ENCODE measurements at places on chromosomes 6 and 20.

DNA sequence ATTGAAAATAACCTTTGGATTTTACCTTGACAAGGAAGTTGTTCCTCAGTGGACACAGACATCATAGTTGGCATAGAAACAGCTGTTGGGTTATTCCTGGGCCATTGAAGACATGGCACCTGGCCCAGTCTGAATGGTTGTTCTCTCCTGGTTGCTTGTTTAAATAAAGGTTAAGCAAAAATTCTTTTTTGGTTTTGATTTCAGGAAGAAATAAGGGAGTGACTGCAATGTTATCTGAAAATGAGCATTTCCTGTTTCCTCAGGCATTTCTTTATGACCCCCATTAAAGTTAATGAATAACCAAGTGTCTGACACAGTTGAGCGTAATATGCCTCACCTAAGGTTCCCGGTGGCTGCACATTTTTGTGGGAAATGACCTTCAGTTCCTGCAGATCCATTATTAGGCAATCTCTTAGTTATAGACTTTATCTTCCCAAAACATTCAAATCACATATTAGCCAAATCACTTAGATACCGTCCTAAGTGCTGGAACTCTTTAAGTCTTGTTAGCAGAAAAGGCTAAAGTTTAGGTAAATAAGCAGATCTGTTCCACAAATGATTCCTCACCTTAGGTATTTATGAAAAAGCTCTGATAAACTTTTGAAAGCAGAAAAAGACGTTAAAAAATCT lies 648.7 kb upstream of the FLRT3 start:
- peak; percentile 59 for DNase-seq

DNA sequence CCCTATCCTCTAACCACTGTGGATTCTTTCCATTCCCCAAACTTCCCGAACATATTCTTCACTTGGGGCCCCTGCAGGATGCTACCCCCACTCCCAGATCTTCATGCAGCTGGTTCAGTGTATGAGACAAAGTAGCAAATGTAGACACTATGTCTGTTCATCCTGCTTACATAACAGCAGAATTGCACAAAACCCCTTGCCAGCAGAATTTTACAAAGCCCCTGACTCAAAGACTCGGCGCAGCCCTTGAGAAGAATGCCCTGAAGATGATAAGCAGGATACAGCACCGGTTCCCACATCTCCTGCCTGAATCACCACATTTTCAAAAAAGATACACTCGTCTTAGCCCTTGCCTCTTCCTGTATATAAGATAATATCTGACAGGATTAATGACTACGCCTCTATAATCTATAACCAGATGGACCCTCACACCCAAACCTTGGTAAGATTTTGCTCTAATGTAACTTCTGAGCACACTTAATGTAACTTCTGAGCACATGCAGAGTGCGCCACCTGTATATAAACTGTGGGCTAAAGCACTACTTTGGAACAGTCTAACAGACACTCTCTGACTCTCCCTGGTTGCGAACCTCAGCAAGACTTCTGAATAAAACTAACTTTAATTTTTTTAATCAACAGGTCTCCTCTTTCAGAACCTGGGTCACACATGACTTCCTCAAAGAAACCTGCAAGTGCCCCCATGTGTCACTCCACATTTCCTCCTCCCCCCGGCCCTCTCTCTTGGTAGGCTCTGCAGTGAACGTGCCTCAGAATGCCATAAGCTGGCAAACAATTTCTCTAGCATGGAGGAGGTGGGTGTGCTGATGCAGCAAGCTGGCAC lies 28.7 kb downstream of the RALGAPA2 start:
- DNase-seq: no peak

DNA sequence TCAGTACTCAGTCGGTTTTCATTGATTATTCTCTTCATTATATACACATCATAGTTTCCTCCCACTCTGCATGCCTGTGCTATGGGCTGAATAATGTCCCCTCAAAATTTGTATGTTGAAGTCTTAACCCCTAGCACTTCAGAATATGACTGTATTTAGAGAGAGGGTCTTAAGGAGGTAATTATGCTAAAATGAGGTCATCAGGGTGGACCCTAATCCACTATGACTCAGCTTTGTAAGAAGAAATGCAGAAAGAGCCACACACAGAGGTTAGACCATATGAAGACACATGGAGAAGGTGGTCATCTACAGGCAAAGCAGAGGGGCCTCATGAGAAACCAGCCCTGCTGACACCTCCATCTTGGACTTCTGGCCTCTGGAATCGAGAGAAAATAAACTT lies 15.8 kb downstream of the ABHD12 start:
- DNase-seq: no peak

DNA sequence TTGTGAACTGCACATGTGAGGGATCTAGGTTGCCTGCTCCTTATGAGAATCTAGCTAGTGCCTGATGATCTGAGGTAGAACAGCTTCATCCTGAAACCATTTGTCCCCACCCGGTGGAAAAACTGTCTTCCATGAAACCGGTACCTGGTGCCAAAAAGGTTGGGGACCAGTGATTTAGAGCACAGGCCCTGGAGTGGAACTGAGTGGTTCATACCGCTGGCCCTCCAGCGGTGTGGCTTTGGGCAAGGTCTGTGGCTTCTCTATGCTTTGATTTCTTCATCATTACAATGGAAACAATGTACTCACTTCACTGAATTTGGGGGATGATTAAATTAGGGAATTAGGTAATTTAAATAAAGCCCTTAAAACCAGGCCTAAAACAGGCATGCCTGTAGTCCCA lies 36.3 kb downstream of the CD164 start:
- no peak for DNase-seq

DNA sequence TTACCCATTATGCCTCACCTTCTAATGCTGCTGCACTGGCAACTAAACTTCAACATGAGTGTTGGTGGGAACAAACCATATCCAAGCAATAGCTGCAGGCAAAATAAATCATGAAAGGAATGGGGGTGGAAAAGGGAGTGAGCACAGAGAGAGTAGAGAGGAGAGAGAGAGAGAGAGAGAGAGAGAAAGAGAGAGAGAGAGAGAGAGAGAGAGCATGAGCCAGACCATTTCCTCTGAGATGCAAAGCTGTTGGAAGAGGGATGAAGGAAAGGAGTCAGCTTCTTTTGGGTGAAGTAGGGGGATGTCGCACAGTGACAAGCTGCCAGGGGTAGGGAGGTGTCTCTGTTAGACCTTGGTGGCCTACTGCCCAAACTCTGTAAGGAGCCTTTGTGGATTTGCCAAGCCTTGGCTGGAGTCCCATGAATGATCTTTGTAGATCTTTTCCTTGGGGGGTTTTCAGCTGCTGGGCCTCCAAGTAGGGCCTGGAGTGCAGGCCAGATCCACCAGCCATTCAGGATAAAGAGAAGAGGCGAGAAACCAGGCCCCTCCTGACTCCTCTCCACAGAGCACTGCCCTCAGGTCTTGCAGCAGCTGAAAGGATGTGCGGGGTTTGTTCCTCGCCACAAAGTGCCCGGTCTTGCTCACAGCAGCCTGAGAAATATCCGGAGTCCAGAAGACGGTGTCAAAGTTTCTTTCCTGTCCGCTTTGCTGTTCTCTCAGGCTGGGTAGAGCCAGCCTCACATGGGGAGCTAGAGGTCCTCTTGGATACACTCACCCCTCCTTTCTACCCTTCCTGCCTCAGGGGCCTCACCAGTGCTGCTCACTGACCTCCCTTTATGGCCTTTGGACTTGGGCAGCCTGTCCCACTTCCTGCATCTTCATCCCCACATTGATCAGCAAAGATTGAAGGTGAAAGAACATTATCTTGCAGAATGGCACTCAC lies 17.8 kb downstream of the BTBD3 start:
- no peak for DNase-seq

GRCh38 chr6:87789198-87789899 lies 87.3 kb upstream of the AKIRIN2 start:
- no peak for DNase-seq

- DNase-seq: no peak
Observed at GRCh38 chr6:11902527-11902926, 109.6 kb upstream of the HIVEP1 start.

GRCh38 chr6:95837890-95838289 lies 177.9 kb upstream of the FUT9 start:
- DNase-seq: no peak

DNA sequence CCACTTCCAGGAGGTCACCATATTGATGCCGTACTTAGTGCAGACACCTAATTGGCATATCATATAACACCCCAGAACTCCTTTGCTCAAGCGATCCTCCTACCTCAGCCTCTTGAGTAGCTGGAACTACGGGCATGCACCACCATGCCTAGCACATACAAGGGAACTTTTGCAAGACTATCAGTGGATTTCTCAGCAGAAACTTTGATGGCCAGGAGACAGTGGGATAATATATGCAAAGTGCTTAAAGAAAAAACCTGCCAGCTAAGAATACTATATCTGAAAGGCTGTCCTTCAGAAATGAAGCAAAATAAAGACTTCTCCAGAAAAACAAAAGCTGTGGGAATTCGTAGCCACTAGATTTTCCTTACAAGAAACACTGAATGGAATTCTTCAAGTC lies 387.1 kb downstream of the DHX35 start:
- no peak for DNase-seq

GRCh38 chr6:144259986-144260385 lies 25.1 kb upstream of the UTRN start:
- DNase-seq: no peak

GRCh38 chr6:73965539-73966029 lies 269.6 kb downstream of the CD109 start:
- DNase-seq: no peak

- no peak for DNase-seq
Observed at GRCh38 chr6:97864366-97864765, 581.4 kb upstream of the MMS22L start.

DNA sequence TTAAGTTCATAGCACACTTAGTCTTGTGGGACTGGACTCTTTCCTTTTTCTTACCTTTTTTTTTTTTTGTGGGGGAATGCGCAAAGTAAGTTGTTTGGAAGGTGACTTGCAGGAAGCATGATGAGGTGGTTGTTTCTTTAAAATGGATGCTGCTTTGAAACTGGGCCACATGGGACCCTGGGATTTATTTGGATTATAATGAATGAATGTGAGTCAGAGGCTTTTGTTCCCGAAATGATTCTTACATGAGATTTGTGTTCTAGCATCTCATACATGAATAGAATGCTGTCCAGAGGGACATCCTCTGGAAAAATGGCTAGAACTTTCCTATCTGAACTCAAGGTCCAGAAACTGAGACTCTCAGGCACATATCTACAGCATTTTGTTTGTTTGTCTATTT lies 236.6 kb upstream of the RNF24 start:
- DNase-seq: no peak

DNA sequence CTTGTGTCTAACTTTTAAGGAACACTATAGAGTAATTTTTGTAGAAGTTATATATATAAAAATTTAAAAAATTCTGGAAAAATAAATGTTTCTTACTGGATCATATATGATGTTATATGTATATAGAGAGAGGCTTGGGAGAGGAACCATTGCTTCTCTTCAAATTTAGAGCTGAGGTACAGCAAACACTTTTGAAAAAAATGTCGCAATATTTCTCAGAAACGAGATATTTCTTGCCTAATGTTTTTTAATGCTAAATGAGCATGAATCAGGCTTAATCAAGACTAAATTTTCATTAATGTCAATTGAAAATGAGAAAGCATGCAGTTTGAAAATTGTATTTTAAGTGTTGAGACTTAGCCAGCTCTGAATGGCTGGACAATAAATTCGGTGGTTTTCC lies 2.6 kb downstream of the PKIB start:
- DNase-seq: no peak

DNA sequence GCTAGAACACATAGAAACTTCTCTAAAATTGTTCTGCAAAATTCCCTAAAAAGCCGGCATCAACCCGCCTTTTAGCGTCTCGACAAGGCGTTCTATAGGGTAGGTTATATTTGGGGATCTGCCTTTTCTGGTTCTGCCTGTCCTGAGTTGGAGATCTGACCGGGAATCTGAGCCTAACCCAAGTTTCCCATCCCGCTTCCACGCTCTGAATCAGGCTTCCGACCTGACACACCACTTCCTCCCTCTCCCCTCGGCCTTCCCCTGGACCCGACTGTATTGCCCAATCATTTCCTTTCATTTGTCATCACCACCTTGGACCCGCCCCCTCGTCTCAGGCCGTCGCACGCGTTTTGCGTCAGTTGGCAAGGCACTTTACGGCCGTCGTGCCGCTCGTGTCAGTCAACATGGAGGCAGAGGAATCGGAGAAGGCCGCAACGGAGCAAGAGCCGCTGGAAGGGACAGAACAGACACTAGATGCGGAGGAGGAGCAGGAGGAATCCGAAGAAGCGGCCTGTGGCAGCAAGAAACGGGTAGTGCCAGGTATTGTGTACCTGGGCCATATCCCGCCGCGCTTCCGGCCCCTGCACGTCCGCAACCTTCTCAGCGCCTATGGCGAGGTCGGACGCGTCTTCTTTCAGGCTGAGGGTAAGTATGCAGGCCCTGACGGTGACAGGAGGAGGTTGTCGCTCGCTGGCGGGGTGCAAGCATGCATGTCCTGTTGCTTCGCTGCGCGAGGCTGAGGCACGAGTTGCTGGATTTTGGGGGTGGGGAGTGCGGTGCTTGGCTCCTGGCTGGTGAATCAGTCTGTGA lies at the start of gene ABT1:
TSS of gene ABT1 (plus strand) at position 375 of the 810 bp plus-strand sequence. CDS start at position 405, 30 bp downstream.
- DNase-seq: peak; percentile 98

- DNase-seq: no peak
Observed at GRCh38 chr6:6453186-6453585, 132.7 kb upstream of the F13A1 start.

- DNase-seq: no peak
Observed at GRCh38 chr20:59611286-59611685, 6.9 kb downstream of the PHACTR3 start.

- no peak for DNase-seq
Observed at GRCh38 chr6:28569748-28570147, 44.1 kb downstream of the GPX5 start.

GRCh38 chr6:16583144-16583762 lies 178.0 kb downstream of the ATXN1 start:
- DNase-seq: no peak

GRCh38 chr20:62405108-62405980 lies 1.7 kb downstream of the CABLES2 start:
- no peak for DNase-seq

- no peak for DNase-seq
Observed at GRCh38 chr6:111872401-111873177, 663 bp downstream of the FYN start.

DNA sequence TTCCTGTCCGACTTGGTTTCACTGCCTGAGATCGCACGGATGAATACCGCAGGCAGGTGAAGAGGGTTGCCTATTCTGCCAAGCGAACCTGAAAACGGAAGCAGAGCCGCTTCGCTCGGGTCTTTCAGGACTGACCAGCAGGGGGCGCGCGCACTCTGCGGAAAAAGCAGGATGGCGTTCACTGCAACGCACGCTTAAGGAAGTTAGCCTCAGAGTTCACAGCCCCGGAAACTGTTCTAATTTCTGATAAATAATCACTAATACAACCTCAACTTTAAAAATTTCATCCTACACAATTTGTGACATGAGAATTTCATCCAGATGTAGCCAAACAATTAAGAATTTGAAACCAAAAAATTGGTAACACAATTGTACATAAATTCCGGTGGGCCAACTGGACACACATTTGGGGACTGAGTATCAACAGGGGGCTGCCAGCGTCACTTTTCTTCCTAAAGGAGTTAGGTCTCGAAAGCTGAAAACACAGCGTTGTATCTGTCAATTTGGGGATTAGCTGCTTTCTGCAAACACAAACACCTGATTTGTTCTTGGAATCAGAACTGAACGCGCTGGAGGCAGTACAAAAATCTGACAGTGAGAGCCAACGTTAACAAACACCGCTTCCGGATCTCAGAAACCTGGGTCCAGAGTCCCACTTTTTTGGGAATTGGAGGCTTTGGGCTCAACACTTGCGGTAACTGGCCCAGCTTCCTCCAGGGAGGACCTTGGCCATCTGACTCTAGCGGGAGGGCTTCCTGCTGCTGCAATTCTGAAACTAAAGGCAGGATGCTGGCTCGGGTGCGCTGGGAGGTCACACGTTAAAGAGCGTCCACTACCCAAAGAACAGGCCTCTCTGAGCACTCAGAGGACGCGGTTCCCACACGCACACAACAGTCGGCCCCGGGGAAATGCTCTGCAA lies 8.8 kb downstream of the PXDC1 start:
- no peak for DNase-seq
